ENCODE measurements at places on chromosomes 7 and 10.

- peak; percentile 15 for DNase-seq
Measured at GRCh38 chr10:43698156-43698555, 49.5 kb upstream of the ZNF32 start.

DNA sequence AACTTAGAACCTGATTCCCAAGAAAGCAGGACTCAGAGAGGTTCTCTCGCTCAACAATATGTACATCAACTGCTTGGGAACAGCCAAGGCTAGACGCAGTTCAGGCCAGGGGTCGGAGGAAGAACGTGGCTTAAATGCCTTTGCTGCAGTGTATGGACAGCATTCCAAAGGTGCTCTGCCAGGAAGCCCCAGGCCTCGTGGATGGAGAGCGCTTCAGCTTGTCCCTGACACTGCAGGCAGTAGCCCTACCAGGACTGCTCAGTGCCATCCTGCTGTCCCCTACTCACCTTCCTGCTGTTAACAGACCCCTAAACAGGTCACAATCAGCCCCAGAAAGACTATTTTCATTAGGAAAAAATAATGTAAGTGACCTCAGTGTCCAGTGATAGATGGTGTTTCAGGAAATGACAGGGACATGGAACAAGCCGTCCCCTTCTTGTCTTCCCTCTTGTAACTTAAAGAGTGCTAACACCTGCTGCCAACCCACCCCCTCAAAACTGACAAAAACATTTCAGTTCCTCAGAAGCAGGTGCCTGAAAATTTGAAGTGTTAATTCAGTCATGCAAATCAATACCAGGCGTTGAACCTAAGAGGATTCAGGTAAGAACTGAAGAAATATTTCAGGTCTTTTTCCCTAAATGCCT lies 16.5 kb downstream of the CREB3L2 start:
- no peak for DNase-seq

DNA sequence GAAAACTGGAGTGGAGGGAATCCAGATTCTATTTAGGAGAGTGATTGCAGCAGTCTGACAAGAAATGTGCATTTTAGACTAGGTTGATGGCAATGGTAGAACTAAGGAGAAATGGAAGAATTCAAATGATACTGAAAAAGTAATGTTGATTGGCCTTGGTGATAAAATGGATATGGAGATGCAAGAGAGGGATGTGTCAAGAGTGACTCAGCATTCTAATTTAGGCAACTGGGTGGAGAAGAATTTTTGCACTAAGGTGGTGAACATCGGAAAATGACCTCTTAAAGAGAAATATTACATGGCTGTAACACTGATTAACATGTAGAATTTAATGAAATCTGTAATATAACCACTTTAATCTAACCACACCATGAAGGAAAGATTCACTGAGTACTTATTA lies 806.5 kb downstream of the PHTF2 start:
- no peak for DNase-seq

- no peak for DNase-seq
Measured at GRCh38 chr7:95867309-95867708, 95.0 kb downstream of the DYNC1I1 start.

DNA sequence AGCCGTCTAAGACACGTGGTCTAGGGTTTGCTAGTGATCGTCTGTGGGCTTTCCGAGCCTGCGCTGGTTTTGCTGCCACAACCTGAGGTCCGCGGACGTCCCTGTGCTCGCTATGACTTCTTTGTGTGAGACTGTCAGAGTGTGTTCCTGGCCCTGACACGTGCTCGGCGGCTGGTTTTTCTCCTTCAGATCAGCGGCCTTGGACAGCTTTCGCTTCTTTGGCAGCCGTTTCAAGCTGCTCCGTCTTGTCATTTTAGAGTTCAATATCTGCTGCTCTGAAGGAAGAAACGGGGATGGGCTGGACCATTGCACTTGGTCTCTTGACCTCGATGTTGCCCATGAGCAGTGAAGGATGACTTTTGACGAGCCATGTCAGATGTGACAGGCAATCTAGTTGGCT lies 147.3 kb downstream of the MGMT start:
- DNase-seq = no peak

DNA sequence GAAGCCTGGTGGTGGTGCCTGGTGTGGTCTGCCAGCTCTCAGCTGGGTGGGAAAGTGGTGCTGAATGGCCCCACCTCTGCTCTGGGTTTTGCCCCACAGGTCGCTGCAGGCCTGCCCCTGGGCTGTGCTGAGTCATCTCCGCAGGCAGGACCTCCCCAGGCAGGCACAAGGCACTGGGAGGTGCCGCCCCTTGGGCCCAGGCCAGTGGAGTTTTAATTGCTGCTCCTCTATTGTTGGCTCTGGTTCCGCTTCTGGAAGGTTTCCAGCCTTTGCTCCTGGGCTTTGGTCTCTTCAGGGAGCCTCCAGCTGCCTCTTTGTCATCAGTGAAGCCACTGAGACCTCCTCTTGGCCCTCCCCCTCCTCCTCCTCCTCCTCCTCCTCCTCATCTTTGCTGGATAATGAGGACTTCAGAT lies 180.3 kb upstream of the GRB10 start:
- peak; percentile 94 for DNase-seq

- peak; percentile 54 for DNase-seq
Measured at GRCh38 chr7:139108266-139109187, 993 bp downstream of the ZC3HAV1 start.

GRCh38 chr10:131698232-131698631 lies 202.6 kb upstream of the PPP2R2D start:
- DNase-seq = no peak

DNA sequence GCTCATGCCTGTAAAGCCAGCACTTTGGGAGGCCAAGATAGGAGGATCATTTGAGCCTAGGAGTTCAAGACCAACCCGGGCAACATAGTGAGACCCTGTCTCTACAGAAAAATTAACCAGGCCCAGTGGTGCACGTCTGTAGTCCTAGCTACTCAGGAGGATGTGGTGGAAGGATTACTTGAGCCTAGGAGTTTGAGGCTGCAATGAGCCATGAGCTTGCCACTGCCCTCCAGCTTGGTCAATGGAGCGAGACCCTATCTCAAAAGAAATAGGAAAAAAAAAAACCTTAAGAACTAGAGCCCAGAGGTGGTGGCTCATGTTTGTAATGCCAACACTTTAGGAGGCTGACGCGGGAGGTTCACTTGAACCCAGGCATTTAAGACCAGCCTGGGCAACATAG lies 2.2 kb downstream of the STRA8 start:
- no peak for DNase-seq

GRCh38 chr10:129581827-129582411 lies 114.9 kb downstream of the MGMT start:
- DNase-seq = no peak

DNA sequence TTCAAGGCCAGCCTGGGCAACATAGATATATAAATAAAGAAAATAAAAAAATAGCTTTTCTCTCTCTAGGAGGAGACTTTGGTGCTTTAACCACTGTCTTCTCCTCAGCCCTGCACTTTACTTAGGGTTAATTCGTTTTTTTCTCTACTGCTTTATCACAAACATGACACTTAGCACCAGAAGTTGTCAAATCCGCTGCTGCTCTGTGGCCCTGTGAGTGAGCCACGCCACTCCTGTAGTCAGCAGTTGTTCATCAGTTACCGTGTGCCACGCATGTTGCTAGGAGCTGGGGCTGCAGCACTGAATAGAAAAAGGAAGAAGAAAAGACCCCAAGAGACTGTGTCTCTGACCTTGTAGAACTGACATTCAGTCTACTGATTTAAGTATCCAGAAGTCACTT lies 232.6 kb downstream of the CELF2 start:
- DNase-seq = no peak

GRCh38 chr10:78533098-78533497 lies 499.4 kb downstream of the RPS24 start:
- DNase-seq = no peak

DNA sequence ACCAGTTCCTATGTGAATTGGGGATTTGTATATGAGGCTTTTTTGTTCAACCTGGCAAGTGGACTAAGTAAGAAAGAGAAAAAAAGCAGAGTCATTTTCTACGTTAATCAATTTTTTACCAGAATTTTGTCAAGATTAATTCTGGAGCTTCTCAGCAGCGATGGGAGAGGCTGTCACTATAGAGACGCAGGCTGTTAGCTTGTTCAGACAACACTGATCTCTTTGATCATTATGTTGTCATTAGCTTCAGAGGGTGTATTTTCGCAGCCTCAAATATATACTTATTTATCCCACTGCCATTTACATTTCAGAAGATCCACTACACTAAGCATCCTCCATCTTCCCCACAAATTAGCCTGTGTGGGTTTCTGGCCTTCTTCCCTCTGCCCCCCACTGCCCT lies 196.7 kb upstream of the PFKP start:
- DNase-seq = no peak

DNA sequence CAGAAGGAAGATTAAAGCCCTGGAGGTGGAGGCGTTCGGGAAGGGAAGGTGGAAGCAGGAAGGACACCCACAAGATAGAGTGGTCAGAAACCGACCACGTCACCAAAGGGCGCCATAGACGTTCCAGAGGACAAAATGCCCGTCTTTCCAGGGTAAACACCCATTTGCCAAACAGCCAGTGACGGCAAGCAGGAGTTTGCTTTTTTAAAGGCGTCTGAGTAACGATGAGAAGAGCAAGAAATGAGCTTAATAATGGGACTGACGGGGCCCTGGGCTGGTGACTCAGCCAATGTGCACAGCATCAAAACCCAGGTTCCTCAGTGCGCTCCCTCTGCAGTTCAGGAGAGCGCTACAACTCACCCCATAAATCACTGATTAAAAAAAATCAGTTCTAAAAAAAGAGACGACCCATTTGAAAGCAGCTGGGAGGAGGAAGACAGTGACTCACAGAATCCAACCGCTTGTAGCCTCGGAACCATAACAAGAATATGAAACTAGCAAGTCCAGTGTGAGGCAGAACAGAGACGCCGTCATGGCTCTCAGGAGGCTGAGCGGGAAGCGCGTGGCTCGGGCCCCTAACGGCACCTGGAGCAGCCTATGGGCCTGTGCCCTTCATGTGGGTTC lies 5.9 kb downstream of the DIP2C start:
- DNase-seq = no peak

GRCh38 chr10:77591238-77591880 lies 46.2 kb downstream of the KCNMA1 start:
- DNase-seq = no peak

DNA sequence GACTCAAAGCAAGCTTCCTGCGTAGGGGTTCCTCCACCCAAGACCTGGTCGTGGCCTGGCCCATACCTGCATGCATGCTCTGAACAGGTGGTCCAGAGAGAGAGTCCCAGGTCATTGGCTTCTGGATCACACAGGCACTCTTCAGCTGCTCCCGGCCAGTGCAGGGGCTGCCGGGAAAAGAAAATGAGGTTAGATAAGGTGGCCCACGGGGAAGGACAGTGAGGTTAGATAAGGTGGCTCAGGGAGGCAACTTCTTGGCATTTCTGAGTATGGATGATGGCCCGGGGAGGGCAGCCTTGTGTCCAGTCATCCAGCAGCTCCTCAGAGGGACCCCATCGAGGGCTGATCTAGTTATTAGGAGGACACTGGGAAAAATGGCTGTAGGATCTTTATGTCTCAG lies 87.4 kb downstream of the FRMPD2 start:
- DNase-seq = no peak

GRCh38 chr10:89207181-89207800 lies at the start of gene CH25H:
CH25H (minus strand) TSS chr10:89207317; CDS start chr10:89207292, 25 bp downstream.
- peak; percentile 79 for DNase-seq

GRCh38 chr10:99908512-99908911 lies 101.2 kb downstream of the DNMBP start:
- no peak for DNase-seq

DNA sequence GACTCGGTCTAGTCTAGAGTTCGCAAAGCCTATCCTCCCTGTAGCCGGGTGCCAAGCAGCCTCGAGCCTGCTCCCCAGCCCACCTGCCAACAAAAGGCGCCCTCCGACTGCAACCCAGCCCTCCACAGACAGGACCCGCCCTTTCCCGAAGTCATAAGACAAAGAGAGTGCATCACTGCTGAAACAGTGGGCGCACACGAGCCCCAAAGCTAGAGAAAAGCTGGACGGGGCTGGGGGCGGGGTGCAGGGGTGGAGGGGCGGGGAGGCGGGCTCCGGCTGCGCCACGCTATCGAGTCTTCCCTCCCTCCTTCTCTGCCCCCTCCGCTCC lies 622 bp upstream of the COL1A2 start:
- DNase-seq = no peak

GRCh38 chr10:116960066-116960776 lies 44.8 kb downstream of the SHTN1 start:
- DNase-seq = no peak

Measured in colonic mucosa (tissue), 4 donors.